ENCODE measurements at places on chromosomes 5 and 9.

GRCh38 chr9:107739601-107740082 lies 250.1 kb upstream of the KLF4 start:
- DNase-seq: no peak

DNA sequence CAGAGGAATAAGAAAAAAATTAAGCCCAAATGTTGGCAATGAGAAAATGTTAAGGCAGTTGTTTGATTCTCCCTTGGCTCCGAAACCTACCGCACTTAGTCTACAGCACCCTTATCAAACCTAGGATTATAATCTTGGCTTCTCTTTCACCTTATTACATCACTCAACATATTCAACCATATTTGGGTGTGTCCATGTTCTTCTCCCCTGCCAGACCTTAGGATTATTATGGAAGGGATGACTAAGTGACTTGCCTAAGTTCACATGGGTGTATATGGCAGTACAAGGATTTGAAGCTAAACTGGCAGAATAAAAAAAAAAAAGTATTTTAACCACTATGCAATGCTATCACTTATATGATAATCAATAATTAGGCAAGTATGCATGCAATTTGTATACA lies 76.4 kb downstream of the PLK2 start:
- DNase-seq: no peak

GRCh38 chr9:87464110-87464991 lies 33.3 kb upstream of the DAPK1 start:
- DNase-seq: no peak

DNA sequence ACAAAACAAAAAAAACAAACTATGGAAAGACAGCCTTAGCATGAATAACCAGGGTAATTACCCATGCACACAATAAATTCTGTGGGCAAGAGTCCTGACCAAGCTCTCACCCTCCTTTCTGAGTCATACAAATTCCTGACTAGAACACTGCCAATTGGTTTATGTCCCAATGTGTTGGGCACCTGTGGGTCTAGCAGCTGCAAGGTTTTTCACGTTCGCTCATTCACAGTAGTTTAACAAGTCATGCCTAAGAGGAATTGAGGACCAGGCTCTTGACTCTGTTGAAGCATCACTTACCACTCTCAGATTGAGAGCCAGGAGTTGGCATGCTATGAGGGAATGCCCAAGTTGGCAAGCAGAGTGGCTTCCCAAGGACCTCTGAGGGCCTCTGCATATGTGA lies 205.5 kb upstream of the SLC24A2 start:
- DNase-seq: no peak

GRCh38 chr5:157273131-157273556 lies 7.2 kb downstream of the CYFIP2 start:
- DNase-seq: no peak

DNA sequence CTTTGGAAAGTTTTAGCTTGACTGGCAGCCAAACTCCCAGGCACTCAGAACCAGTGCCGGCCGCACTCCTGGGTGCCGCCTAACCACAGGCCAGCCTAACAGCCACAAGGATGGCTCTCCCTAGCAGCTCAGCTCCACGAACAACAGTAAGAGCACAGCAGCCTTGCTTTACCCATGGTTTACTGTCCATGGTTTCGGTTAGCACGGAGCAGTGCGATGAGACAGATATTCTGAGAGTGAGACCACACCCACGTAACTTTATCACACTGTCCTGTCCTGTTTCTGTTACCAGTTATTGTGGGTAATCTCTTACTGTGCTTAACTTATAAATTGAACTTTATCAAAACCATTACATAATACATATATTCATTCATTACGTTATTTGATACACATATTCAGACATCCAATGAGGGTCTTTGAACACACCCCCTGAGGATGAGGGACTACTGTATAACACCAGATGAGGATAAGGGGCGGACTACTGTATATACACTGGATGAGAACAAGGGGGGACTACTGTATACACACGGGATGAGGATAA lies 12.4 kb downstream of the CLPTM1L start:
- no peak for DNase-seq

DNA sequence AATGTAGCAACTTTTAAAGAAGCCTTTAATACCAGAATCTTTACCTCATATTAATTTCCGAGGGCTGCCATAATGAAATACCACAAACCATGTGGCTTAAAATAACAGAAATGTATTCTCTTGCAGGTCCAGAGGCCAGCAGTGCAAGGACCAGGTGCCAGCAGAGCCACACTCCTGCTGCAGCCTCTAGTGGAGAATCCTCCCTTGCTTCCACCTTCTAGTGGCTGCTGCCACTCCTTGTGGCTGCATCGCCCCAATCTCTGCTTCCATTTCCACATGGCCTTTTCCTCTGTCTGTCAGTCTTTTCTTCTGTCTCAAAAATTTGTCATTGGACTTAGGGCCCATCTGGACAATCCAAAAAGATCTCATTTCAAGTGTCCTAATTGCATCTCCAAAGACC lies 401.5 kb downstream of the EFNA5 start:
- no peak for DNase-seq

DNA sequence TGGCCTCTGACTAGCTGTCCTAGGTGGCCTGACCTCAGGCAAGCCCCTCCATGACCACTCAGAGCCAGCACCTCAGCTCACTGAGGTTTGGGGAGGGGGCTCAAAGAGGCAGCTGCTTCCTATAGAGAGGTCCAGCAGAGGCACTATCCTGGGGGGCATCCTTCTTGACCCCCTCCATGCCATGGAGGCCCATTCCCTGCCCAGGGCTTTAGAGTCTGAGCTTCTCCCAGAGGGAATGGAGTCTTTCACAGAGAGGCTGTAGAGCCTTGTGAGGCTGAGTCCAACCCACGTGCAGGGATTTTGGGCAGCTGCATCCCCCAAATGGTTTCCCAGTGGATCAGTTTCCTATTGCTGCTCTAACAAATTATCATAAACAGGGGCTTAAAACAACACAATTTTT lies 16.9 kb downstream of the IRF1 start:
- DNase-seq: no peak

DNA sequence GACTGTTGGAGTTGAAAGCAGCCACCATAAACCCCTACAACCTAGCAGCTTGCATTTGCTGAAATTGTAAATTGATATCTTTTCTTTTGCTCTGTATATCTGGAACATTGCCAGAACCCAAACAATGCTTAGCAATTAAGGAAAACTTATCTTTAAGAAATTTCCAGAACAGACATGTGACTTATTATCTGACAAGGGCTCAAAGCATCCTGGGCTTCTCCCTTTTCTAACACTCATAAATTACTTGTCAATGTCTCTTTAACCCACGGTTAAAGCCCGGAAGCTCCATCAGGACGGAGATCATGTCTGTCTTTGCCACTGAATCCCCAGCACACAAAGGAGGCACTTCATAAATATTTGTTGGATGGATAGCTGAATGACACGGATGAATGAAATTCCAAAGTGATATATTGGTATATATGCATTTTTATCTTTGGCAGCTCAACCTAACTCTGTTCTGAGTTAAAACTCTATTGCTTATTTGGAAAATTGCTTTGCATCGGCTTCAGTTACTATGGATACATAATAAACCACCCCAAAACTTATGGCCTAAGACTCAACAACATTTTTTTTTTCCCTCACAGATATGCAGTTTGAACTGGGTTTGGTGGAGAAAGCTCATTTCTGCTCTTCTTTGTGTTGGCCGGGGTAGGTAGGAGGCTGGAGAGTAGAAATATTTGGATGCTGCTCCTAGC lies 103.1 kb upstream of the CLINT1 start:
- no peak for DNase-seq

- peak; percentile 85 for DNase-seq
These were observed 47.5 kb upstream of the CPLX2 start for GRCh38 chr5:175823731-175824525.

GRCh38 chr5:55913466-55914413 lies 62.6 kb downstream of the IL31RA start:
- no peak for DNase-seq

GRCh38 chr5:133321833-133322420 lies 270.1 kb downstream of the HSPA4 start:
- no peak for DNase-seq
